ENCODE measurements at places on chromosomes 11 and 22.

DNA sequence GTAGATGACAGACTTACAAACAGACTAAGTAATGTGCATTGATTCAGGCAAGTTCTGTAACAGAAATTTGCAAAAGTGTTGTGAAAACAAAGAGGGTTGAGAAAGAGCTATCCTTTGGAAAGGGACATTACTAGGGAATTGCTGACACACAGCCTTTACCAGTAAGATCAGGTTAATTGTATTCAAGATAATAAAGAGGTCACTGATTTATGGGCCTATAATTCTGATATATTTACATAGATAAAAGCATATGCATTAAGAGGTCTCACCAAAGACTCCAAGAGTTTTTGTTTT is 138.7 kb downstream of the MAML2 start:
- DNase-seq = no peak

DNA sequence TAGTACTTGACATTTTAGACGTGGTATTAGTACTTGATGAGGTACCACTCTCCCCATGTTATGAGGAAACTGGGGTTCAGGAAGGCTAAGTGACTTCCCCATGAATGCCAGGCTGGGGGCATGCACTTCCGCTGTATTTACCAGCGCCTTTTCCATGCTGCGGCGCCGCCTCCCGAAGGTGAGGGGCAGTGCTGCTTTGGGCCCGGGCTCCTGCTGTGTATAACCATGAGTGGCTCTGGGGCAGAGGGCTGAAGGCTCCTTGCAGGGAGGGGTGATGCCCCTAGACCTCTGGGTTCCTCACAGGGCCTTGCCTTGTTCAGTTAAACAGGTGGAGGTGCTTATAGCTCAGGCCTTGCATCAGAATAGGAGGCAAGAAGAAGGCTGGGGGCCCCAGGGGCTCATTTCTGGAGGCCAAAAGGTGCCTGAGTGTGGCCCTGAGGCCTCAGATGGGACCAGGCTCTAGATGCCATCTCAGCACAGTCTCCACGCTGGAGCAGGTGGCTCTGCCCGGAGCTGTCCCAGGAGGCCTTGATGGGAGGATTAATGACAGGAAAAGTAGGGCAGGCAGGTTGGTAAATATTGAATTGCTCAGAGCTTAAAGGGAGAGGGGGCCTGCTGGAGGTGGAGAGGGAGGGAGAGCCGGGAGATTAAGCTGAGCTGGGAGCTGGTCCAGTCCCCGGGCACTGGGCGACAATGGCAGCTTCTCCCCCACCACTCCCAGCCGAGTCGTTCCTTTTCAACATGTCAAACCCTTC is 129.6 kb downstream of the CEP164 start:
- no peak for DNase-seq

DNA sequence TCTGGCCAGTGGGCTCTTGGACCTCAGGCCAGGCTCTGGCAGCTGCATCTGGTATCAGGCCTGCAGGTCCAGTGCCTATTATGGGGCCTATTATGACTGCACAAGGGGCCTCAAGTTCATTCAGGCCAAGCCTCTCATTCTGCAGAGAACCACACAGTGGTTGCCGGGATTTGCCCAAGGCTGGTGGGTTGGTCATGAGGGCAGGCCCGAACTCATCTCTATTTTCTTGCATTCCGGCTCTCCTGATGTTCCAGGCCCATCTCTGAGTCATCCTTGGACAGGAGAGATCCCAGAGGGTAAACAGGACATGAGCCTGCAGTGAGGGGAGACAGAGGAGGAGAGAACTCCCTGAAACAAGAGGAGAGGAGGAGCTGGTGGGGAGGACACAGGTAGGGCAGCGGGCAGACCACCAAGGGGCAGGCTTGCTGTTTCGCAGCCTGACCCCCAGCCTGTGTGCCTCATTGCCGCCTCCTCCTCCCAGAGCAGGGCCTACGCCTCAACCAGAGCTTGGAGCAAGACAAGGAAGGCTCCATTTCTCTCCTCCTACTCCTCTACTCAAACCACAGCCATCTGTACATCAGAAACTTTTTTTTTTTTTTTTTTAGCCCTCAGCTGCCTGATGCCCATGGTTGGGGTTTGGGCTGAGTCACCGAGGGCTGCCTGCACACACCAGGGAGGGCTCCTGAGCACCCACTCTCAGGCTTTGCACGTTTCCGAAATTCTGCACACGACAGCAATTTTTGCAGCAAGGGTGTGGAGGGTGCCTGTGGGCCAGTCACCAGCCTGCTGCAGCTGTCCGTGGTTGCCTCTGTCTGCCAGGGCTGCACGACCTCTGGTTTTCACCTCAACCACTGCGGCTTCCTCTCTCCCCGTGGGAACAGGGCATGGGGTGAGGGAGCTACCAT is 12.7 kb upstream of the TREH start:
- DNase-seq = peak; percentile 85

- no peak for DNase-seq
Observed at GRCh38 chr11:127965939-127966668, 621.3 kb downstream of the ETS1 start.

- no peak for DNase-seq
Observed at GRCh38 chr11:81995889-81996288, 737.8 kb downstream of the FAM181B start.

DNA sequence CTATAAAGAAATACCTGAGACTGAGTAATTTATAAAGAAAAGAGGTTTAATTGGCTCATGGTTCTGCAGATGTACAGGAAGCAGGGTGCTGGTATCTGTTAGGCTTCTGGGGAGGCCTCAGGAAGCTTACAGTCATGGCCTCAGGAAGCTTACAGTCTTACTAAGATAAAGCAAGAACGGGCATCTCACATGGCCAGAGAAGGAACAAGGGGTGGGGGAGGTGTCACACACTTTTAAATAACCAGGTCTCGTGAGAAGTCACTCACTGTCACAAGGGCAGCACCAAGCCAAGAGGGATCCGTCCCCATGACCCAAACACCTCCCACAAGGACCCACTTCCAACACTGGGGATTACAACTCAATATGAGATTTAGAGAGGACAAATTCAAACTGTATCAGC is 192.8 kb upstream of the B3GAT1 start:
- no peak for DNase-seq

DNA sequence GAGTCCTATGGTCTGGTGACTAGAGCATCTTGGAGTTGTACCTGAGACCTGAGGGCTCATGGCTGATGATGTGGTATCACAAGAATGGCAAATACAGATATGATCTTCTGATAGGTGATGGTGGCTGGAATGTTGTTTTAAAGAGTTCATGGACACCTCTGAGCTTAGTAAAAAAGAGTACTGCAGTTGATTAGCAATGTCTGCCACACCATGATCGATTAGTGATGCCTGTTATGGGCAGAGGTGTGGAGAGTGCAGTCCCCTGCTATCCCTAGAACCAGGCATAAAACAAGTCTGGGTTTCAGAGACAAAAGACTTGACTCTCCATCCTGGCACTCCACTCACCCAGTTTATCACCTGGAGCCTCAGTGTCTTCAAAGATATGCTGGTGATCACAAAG is 1.4 kb upstream of the BATF2 start:
- DNase-seq = no peak

GRCh38 chr11:116837231-116838091 is at the start of gene APOA1:
APOA1 (minus strand) TSS chr11:116837622; CDS start chr11:116837387, 235 bp downstream.
- no peak for DNase-seq

DNA sequence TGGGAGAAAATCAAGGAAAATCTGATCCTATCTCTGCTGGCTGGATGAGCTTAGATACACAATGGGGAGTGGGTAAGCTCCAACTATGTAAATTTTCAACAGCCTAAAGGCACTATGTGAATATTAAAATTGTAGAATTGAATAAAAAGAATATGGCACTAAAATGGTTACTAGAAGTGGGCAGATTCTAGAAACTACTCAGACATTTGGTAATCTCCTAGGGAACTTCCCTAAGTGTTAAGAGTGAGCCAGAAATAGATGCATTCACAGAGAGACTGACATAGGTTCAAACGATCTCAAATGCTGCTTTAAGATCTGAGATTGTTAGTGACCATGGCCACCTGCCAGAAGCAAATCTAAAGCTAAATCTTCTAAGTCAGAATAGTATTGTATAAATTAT is 4.3 kb upstream of the OR52E1 start:
- no peak for DNase-seq
